ENCODE measurements at places on chromosomes 12 and 14.
A peak's percentile ranks its signal among the peaks of the same experiment; 100 is the strongest.

- no peak for DNase-seq
These were observed 14.6 kb upstream of the CABP1 start for GRCh38 chr12:120625557-120626419.

GRCh38 chr12:57927086-57927485 is 14.3 kb upstream of the ATP23 start:
- no peak for DNase-seq

GRCh38 chr14:82855912-82856391 is 1322.3 kb upstream of the SEL1L start:
- no peak for DNase-seq

DNA sequence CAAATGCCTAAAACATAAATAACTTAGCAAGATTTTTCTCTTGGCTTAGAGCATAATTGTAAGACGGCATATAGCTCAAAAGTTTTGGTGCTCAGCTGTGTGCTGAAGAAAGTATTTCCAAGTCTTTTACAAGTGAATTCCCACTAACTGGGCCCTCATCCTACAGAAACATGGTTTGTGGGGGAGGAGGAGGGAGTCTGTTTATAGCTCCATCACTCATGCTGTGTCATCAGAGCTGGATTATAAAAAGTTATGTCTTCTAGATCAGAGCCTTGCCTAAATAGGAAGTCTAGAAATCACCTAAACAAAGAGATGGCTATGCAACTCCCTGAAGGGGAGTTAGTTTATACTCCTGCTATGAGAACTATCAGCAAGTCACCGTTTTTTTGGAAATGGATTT is 65.9 kb upstream of the OTOGL start:
- DNase-seq, result no peak

- DNase-seq, result no peak
These were observed 211.8 kb upstream of the HMGA2 start for GRCh38 chr12:65612440-65612839.

DNA sequence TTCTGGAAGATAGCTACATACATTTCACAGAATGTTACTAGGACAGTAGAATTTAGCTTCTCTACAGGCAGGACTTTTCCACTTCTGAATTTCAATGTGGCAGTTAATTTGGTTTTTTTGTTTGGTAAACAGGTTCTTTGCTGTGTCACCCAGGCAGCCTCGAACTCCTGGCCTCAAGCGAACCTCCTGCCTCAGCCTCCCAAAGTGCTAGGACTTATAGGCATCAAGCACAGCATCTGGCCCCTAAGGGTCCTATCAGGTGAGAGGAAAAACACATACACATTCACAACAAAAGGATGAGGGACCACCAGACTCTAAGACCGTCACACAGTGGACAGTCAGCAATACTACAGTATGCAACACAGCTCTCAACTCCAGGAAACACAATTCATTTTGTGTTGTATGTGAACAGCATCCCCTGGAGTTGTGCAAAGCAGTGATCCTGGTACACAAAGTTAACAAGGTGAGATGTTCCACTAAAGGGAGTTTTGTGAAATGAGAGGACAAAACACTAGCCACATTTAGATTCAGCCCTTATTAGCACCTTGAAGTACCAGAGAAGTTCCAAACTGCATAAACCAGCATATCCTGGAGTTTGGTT is 6.9 kb downstream of the ATP2B1 start:
- DNase-seq, result no peak

DNA sequence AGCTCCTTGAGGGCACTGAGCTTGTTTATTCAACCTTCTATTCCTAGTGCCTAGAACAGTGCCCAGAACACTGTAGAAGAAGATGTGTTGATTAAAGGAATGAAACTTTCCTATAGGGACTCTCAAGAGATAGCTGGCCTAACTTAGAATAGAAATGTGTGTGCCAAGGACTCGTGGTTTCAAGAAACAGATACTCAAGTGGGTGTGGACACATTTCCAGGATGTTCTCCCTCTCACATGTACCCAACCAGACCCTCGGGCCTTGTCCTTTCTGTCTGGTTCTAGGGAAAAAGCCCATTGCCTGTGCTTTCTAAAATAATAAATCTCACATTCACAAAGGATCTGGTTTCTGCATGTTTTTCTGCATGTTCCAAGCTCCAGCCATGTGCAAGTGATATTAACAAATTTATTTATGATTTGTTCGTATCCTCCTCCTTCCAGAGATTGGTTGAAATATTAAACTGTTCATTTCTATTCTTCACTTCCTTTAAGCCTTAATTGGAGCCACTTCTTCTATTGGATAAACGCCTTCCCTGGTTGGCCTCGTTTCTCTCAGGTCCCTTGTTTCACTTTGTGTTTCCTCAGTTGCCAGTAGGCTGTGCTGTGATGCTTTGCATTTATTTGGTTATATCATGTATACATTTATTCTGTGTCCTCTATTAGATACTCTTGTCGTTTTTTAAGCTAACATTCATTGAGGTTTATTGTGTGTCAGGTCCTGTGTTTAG is 89.8 kb downstream of the CRADD start:
- no peak for DNase-seq

DNA sequence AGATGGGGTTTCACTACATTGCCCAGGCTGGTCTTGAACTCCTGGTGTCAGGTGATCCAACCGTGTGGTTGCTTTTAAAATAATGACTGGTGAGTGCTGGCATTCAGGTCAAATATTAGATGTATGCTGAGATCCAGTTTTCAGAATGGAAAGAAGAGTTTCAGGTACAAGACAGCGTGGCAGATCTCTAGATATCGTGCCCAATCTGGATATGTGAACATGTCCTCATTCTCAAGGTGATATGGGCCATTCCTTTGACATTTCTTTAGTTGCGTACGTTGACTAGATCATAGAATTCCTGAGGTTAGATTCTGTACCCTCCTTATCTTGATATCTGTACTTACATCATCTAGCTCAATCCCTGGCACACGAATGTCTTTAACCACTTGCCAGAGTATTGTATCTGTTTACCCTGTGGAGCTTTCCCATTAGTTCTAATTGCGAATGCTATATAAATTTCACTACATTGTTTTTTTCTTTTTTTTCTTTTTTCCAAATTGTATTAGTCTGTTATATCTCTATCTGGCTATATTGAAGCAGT is 80.2 kb downstream of the ANO6 start:
- DNase-seq, result no peak

- DNase-seq, result no peak
These were observed 300.7 kb downstream of the ADGRD1 start for GRCh38 chr12:131254374-131254773.

DNA sequence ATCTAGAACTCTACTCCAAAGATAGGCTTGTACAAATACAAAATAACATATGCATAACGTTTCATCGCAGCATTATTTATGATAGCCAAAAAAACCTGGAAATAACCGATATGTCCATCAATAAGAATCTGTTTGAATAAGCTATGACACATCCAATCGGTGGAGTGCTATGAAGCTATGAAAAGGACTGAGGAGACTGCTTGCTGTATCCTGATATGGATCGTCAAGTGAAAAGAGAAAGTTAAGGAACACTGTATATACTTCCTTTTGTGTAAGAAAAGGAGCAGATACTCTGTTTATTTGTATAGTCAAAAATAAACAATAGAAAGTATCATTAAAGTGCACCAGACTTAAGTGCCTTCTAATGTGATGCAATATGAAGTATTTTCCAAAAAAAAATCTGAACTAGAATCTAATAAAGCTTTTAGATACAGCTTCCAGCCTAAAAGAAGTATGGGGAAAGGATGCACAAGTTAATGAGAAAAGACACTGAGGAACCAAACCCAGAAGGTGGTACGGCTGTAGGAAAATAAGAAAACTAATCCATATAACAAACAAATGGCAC is 645 bp upstream of the KLHDC1 start:
- DNase-seq, result no peak

GRCh38 chr14:64293976-64294671 is at the start of gene ESR2:
Gene ESR2 (minus strand): TSS chr14:64294371. CDS start chr14:64282985, 11,386 bp downstream.
- DNase-seq, result no peak

DNA sequence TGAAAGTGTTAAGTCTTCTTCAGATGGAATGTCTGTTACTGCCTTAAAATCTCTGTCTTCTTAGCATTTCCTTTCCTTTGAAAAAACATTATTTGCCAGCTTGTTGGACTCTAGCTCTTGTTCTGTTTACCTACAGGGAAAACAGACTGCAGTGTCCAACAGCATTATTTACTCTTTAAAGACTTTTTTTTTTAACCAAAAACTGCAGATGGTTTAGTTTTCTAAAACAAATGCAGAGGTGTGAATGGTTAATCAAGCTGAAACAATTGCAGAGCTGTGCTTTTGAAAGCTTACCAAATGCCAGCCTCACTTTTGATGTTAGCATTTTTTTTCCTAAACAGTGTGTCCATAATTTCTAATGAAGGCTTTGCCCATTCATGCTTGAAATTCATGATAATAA is 323.3 kb downstream of the TMEM117 start:
- DNase-seq, result no peak

GRCh38 chr12:5479761-5480160 is 47.9 kb downstream of the NTF3 start:
- DNase-seq, result no peak

DNA sequence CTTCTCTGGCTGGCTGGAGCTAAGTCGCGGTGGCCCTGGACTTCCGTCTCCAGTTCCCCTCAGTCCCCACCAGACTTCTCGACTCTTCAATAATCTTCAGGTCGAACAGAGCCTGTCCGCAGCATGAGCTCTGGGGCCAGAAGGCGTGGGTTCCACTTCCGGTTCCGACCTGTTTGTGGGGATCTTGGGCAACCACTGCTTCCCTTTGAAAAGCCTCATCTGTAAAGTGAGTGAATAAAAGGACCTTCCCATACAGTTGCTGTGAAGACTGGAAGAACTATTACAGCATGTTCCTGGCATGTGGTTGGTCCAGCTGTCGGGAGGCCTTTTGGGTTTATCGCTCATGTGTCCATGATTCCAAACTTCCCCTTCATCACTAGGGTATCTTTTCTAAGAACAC is 19.4 kb downstream of the ADGRD1 start:
- DNase-seq, result no peak

DNA sequence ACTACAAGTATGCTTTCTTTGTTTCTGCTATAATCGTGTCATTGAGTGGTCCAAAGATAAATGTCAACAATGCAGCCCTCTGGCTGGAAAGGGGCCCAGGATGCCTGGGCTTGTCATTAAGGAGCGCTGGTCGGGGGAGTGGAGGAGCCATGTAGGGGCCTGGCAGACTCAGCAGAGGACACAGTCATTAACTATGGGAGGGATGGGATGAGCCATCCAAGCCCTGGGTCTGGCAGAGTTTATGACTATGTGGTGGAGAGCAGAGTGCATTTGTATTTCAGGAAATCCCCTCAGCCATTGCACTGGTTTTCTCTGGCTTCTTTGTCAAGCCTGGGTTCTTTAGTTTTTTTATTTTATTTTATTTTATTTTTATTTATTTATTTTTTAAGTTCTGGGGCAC is 243.1 kb downstream of the C12orf75 start:
- DNase-seq, result no peak

- no peak for DNase-seq
These were observed 37.5 kb downstream of the GALC start for GRCh38 chr14:87955501-87955900.

- no peak for DNase-seq
These were observed 170.7 kb downstream of the NOVA1 start for GRCh38 chr14:26427097-26427496.

DNA sequence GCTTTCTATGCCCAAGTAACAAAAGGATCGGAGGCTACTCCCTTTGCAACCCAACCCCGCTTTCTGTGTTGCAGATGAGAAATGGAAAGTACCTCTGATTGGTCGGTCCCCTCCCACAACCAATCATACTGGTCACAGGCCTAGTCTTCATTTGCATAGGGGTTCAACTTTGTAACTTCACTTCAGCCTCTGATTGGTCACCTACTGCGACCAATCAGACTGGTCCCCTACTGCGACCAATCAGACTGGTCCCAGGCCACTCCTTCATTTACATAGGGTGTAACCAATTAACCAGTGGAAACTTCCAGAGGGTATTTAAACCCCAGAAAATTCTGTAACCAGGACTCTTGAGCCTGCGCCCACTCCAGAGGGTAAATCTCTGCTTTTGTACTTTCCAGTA is 906.4 kb upstream of the TMEM132C start:
- DNase-seq, result no peak

- DNase-seq, result no peak
These were observed 429.1 kb downstream of the RAD51B start for GRCh38 chr14:68248481-68249255.

DNA sequence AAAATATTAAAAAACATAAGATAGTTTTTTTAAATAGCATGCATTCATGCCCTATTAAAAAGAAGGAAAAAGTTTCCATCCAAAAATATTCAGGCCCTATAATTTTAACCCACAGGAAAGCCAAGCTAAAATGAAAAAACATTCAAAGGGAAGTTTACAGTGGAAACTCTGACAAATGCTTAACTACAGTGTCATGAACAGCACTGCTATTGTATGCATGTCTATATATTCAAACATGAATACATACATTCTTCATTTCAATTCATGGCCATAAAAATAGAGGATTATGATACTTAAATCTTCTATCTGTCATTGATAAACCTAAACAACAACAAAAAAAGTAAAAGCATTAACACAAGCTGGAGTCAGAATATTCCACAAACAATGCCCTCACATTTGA is 67.4 kb downstream of the PPP2R5E start:
- no peak for DNase-seq

DNA sequence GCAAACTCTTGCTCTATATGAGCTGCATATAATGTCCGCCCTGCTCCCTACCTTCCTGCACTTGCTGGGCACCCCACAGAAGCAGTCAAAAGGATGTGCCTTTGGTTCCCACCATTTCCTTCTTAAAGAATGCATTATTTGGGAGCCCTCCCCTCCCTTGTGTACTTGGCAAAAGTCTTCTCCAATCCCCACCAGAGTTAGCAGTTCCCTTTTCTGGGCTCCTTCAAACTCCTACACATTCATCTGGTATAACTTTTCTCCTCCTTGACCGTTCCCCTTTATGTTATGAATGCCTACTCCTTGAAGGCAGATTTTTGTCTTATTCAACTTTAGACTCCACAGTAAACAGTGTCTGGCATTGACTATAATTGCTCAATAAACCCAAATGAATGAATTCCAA is 27.8 kb downstream of the AREL1 start:
- no peak for DNase-seq

DNA sequence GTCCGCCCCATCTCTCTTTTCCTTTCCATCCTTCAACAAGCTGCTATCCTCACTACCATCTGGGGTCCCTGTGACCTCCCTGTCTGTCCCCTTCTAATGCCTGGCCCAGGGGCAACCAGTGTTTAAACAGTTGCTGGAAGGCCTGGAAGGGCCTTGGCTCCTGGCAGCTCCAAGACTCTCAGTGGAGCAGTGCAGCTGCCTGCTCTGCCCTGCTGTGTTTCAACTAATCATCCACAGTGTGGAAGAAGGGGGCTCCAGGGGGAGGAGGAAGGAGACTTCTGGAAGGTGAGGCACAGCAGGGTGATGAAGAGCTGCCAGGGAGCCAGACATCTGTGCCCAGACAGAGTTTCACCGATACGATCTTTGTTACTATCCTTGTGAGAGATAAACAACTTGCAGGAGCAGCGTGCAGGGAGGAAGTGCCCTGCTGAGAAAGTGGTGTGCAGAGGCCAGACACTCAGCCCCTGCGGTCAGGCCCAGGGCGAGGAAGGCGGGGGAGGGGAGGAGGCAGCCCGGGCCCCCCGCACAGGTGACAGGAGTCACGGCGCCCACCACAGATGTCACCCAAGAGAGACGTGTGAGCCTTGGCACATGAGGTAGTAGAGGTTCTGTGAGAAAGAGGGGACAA is 1061.8 kb downstream of the BCL11B start:
- peak; percentile 26 for DNase-seq
